ENCODE measurements at places on chromosomes 6 and 20.

DNA sequence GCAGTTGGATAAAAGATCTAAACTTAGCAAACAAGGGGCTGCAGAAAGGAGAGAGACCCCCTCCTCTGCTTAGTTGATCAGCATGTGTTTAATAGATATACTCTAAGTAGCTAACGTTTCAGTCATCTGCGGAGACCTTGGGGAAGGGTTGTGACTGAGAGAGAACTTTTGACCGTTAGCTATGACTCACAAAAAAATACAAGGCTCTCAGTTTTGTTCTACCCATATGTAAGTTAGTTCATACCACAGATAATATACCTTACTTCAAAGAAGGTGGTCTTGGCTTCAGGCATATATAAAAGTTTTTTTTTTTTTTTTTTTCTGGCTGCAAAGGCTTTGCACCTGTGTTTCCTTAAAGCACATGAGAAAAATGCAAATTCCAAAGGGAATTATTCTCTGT is 258.9 kb downstream of the GJA1 start:
- DNase-seq = no peak

DNA sequence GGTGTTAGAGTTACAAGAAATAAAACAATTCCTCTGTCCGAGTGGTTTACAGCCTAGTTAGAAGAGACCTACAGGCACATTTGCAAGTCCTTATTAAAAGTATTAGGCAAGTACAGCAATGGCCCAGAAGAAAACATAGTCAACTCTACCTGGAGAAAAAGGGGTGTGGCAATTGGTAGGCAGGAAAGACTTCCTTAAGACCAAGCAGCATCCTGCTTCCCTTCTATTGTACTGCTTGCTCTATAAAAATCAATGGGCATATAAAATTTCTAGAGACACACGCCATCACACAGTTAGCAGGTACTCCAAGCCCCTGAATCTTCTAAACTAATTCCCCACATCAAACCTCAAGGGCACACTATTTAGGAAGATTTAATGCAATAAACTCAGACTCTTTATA is 185.6 kb downstream of the ATXN1 start:
- DNase-seq = no peak

- no peak for DNase-seq
Observed at GRCh38 chr20:32344835-32345506, 13.2 kb upstream of the ASXL1 start.

DNA sequence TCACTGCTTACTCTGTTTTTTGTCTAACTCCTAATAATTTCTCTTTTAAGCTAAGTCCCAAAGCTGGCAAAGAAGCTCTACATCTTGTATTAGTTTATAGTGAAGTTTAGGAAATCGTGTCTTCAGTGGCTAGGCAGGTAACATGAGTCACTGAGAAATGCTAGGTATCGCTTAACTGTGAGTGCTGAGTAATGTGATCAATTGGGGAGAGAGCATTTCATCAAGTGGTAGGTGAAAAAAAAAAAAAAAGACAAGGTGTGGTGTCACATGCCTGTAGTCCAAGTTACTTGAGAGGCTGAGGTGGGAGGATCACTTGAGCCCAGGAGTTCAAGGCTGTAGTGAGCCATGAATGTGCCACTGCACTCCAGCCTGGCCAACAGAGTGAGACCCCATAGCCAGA is 125.3 kb downstream of the FAM83B start:
- no peak for DNase-seq

DNA sequence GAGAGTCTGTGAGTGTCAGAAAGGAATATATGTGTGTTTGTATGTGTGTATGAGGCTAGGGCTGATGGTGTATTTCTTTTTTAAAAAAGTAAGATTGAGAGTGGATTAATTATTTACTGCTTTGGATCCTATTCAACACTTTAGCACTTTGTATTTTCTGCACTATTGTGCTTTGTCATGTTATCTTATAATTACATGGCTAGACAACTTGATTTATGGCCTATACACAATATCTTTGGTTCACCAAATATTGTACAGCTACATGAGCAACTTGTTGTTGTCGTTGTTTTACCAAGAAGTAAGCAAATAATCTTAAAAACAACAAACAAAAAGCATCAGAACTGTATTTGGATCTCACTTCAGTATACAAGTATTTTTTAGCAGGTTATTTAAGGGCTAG is 84.6 kb upstream of the TBX18 start:
- no peak for DNase-seq

DNA sequence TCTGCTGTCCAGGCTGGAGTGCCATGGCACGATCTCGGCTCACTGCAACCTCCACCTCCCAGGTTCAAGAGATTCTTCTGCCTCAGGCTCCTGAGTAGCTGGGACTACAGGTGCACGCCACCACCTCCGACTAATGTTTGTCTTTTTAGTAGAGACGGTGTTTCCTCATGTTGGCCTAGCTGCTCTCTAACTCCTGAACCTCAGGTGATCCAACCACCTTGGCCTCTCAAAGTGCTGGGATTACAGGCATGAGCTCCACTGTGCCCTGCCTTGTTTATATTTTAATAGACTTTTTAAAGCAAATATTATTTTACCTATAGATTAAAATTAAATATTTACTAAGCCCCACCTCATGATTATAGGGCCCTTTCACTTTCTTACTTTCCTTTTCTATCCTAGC is 483.2 kb upstream of the EPHA7 start:
- no peak for DNase-seq
